ENCODE measurements at places on chromosomes 3 and 15.

DNA sequence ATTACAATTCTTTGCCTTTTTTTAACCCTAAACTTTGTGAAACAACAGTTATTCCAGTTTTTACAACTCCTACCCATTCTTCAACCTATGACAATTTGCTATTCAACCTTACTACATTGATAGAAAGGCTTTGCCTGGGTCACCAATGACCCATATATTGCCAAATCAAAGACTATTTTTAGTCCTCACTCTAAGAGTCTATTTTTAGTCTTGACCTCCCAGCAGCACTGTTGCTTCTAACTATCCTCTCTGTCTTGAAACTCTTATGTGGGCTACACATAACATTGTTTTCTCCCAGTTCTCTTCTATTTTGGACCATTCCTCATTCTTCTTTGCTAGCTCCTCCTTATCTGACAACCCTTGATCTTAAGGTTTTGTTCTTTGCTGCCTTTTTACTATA, 71.4 kb downstream of the C3orf80 start:
- no peak for DNase-seq

DNA sequence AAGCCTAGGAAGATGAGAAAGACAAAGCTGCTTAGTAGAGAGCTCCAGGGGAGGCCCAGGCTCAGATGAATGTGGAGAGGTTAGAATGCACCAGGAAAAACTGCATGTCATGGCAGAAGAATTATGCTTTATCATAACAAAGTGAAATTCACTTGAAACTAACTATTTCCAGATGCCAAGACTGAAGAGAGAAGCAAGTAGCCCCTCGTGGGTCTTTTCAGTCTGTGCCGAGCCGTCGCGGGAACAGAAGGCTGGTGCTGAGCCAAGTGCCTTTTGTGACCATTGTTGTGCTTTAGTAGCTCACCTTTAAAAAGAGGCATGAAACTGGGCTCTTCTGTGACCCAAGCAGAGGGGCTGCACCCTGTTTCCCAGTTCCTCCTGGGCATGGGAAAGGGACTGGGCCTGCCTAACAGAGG, 73.2 kb downstream of the CHDH start:
- DNase-seq: no peak

DNA sequence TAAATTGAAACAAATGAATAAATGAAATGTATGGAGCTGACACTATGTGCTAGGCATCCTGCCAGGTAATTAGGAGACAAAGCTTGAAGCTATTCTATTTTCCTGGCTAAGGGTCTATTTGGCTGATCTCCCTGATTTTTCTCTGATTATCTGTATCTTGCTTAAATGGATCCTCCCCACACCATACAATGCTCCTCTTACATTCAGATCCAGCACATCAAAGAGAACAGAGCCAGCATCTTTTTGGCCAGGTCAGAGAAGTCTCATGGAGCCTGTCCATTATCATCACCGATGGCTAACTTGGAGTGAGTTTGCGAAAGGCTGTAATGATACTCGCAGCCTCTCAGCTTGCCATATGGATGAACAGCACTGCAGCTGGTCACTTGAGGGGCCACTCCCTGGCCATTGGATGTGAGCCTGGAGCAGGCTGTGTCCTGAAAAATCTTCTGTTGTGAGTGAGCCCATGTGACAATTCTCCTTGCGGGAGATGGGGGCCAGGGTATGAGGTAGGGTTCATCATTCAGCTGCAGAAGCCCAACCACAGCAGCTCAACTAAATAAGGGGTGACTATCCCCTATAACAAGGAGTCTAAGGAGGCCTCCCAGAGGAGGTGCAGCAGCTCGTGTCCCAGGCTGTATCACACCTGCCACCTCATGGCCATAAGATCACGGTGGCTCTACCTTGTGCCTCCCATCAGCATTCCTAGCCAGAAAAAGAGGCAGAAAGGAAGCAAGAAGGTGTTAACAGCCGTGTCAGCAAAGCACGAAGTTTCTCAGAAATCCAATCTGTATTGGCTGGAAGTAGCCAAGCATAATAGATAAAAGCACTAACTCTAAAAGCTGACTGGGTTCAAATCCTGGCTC, 69.3 kb upstream of the ST8SIA2 start:
- no peak for DNase-seq

DNA sequence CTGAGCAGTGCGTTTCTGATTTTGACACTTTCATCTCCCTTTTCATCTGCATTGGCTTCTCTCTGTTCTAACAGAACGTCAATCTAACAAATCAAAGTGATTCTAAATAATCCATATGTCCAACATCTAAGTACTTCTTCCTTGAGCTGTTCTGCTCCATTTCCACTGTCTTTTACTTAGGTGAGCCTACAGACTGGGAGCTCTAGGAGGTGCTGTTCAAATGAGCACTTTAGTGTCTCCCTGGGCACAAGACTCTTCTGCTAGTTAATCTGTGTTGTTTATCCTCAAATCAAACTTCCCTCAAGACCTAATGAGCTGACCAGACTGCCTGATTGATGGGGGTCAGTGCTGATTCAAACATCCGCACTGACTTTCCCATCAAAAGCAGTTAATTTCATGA, 408.1 kb downstream of the WDR72 start:
- no peak for DNase-seq

Data from endothelial cell of umbilical vein (primary cell).